ELR (cell line): ENCODE measurements at places on chromosomes 16 and 17.

GRCh38 chr16:53771655-53772497, 67.9 kb downstream of the FTO start:
- DNase-seq = no peak

DNA sequence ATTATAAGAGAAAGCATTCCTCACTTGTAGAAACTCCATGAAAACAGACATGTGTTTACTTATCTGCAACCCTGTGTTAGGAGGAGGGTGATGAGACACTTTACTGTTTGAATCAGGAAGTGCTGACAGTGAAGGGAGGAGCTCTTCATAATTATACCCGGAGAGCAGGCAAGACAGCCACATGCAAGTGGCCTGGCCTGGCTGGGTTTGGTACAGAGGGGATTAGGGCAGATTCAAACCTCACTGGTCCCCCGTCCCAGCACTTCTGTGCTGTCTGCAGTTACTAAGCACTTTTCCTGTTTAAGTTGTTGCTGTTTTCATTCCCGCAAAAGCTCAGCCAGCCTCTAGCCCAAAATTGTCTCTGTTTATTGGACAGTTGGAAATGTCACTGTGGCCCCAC, 78.5 kb downstream of the WWOX start:
- DNase-seq = no peak

- peak; percentile 25 for DNase-seq
Observed at GRCh38 chr16:81140930-81141780, 45.0 kb upstream of the GCSH start.

DNA sequence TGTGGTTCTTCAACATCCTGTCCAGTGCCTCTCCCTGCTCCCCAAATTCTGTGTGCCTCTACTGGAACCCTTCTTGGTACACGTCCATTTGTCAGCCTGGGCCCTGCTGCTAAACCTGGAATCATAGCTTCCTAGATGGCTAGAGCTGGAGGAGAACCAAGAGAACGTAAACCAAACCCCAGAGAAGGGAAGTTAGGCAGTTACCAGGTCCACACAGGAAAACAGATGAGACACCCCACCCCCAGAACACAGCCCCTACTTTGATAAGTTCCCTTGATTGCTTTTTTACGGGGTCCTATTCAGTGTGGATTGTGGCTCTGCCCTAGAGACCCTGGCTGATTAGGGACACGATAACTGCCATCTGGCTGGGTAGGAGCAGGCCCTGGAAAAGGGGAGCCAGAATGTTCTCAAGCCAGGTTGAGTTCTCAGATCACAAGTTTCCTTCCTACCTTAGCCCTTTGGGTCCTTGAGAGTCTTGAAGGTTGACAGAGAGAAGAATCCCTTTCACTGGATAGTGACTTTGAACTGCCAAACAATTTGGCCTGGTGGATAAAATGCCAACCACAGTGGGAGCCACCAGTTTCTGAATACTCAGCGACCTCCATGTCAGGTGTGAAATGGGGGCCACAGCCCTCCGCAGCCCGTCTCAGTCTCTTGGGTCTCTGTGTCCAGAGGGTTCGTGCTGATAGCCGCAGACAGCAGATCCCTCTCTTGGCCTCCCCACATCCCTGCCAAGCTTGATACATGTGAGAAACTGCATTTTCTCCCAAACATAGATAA, 7.9 kb downstream of the TBX4 start:
- no peak for DNase-seq

GRCh38 chr16:12708266-12708665, 95.4 kb downstream of the CPPED1 start:
- DNase-seq = no peak

DNA sequence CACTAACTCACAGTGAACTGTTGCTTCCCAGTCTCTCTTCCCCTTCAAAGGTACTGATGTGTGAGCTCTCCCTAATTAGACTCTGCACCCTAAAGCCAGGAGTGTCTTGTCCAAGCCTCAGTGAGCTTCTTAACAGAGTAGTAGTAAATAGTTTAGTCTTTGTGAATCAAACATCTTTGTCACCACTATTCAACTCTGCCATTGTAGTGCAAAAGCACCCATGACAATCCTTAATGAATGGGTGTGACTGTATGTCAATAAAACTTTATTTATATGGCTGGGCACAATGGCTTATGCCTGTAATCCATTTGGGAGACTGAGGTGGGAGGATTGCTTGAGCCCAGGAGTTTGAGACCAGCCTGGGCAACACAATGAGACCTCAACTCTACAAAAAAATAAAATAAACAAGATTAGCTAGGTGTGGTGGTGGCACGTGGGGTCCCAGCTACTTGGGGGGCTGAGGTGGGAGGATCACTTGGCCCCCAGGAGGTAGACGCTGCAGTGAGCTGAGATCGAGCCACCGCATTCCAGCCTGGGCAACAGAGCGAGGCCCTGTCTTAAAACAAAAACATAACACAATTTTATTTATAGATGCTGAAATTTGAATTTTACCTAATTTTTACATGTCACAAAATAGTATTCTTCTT, 45.5 kb upstream of the TNRC6A start:
- no peak for DNase-seq

DNA sequence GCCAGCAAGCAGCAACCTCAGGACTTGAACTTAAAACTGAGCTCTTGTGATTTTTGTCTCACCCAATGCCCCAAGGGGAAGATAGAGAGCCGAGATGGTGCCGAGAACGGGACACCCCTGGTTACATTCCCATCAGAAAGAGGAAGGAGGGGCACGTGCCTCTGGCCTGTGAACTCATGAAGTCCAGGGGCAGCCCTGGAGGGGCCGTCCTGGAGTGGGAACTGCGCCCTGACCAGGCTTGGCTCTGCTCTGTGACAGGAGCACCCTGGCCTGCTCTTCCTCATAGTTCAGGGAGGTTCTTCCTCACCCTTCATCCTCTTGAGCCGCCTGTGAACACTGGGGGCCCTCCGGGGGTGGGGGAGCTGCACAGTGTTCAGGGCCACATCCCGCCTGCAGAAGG, 130.3 kb upstream of the FOXF1 start:
- no peak for DNase-seq

- DNase-seq = no peak
Observed at GRCh38 chr16:58346831-58347371, 45.4 kb upstream of the GINS3 start.

DNA sequence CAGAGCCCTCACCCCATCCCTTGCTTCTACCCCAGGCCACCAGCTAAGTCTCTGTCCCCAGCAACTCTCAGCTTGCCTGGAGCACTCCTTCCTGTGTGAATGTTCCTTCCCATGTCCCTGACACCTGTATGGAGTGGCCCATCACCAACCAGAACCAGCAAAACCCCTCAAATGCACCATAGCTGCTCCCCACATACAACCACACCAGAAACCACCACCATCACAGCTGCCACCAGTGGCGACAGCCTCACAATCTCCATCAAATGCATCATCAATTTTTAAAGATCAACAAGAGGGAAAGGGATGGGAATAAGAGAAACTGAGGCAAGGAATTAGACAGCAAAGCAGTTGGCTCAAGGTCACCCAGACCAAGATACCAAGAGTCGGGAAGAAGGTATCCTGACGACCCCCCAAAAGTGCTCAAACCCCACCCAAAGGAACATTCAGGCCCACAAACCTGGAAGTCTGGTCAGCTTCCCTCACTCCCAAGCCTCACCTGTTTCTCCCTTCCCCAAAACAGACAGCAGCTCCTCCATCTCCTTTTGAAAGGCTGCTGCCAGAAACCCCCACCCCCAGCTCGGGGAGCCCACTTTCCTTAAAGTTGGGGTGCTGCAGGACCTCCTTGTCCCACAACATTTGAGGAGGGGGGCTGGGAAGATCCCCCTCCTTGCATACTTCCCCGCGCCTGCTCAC, 1.8 kb downstream of the SRCIN1 start:
- DNase-seq = no peak

GRCh38 chr17:16258901-16259300, 41.9 kb downstream of the PIGL start:
- no peak for DNase-seq

DNA sequence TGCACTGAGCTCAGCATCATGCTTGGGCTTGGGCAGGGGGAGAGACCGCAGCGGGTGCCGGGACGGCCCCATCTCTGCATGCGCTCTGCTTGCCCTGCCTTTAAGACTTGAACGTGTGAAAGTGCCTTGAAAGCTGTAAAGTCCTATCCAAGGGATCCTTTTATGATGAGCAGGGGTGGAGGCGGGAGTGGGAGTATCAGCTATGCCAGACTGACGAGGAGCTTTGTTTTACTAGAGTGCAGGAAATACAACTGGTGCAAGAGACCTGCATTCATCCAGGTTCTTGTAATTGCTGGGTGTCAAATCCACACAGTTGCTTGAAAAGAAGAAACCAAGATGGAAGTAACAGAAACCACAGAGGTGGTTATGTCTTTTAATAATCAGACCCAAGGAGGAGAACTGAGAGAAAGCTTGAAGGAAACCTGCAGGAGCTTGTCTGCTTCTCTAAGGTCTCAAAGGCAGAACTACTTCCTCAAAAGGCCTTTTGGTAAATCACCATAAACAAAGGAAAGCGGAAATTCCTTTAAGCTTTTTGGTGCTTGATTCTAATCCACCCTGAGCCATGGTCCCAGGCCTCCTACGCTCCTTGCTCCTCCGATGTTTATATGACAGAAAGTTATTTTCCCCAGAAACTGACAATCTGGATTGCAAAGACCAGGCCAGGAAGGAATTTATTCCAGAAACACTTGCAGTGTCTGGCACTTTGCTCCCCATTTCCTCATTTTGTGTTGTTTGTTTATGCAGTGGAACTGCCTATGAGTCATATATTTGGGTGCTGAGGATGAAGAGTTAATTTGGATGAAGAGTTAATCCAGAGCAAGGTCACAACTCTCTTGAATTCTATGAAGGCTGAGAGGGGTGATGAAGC, 51.3 kb upstream of the FBXO47 start:
- DNase-seq = no peak

DNA sequence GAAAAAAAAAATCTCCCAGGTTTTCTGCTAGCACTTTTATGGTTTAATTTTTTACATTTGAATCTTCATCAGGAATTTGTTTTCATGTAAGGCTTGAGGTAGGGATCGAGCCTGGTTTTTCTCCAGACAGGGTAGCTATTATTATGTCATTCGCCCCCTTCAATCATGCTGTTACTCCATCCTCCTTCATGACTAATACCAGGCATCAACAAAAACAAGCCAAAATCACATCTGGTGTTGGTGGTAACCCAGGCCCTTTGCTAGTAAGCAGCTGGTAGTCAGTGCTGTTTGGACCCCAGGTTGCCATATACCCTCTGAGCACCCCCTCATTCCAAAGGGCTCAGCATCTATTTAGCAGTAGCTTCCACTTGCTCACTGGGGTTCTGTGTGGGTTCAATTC, 29.5 kb downstream of the DRC3 start:
- no peak for DNase-seq

- DNase-seq = peak; percentile 46
Observed at GRCh38 chr17:49969134-49969759, at the start of gene DLX4. TSS of gene DLX4 (plus strand) at chr17:49969190. CDS start at chr17:49969469, 279 bp downstream.

DNA sequence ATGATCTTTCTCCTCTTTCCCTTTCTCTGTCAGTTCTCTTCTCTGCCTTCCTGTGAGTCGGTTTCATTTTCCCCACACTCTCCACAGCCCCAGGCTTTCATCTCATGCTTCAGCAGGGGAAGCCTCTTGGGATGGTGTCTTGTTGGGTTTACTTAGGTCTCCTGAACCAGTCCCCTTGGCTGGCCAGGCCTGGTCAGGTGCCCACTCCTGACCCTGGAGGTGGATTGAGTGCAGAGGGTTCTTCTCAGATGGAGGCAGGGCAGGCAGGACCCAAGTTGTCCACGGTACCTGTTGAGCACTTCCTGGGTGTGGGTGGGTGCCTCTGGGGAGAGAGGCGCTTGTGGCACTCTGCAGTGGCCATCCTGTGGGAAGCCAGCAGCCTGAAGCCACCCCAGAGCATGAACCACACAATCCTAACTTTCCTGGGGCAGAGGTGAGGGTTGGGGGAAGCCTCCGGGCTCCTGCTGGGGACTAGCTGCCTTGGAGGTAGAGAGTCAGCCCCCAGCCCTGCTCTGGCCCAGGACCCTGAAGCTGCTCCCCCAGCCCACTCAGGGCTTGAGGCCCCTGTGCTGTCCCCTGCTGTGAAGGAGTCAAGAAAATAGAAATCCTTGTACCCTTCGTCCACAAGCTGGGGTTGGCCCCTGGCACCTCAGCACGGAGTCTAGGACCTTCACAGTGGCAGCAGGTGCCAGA, 2.0 kb upstream of the RAP1GAP2 start:
- DNase-seq = no peak

- DNase-seq = no peak
Observed at GRCh38 chr16:84764970-84765369, 54.8 kb upstream of the CRISPLD2 start.

GRCh38 chr17:15392326-15392741, 50.9 kb upstream of the TEKT3 start:
- DNase-seq = peak; percentile 96
